Stimulated activated CD8-positive, alpha-beta memory T cell treated with anti-CD3 and anti-CD28 coated beads, Interleukin-2, amount 100 ng/mL, for 48 hours (primary cell): ENCODE measurements at places on chromosomes 3 and 15.

- no peak for DNase-seq
These were observed 153.1 kb downstream of the PGPEP1L start for GRCh38 chr15:98854496-98854895.

DNA sequence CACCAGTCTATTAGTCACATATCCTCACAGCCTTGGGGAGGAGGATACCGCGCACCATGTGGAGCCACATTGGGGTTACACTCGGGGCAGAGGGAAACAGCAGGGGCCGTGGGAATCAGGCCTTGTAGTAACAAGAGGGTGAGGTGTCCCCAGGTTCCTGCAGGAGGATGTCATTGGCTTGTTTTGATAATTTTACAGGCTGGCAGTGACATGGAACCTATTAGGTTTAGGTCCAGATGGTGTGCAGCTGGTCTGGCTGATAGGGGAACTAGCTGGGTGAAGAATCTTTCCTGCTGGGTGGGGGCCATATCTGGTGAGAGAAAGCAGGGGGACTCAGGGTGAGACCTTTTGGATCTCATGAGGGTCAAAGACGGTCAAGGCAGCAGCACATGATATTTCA is 9.8 kb upstream of the MEF2A start:
- DNase-seq, result no peak

DNA sequence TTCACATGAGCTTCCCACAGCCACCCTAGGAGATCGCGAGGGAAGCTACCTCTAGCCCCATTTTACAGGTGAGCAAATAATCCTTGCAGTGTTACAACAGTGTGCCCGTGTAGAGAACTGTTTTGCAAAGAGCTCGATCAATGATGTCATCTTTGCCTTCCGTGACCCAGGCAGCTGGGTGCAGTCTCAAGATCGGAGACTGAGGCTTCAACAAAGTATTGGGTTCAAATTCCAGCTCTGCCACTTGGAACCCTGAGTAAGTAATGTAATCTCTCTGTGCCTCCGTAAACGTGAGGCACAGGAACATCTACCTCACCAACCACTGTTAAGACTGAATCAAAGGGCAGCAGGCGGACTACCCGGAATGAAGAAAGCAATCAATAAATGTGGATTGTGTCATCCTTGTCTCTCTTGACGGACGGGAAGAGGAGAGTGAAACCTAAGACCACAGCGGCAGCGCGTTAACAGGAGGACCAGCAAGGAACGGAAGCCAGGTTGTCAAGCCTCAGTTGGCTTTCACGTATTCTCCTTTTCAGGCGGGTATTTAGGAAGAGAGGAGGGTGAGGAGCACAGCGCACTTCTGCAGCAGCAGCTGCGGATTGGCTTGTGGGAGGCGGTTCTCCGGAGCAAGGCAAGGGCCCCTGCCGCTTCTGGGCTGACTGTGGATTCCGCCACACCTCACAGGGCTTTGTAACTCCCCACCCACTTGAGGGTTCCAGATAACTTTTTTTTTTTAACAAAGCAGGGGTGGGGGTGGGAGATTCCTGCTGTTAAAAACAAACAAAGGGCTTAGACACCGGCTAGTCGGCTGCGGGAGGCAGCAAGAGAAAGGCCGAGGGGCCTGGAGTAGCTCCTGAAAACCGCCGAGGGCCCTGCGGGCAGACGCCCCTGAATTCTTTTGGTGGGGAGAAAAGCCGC is 1.5 kb upstream of the SMAD3 start:
- no peak for DNase-seq

- DNase-seq, result no peak
These were observed 233.9 kb upstream of the GBE1 start for GRCh38 chr3:81995329-81995728.

- no peak for DNase-seq
These were observed 1030.9 kb downstream of the ROBO1 start for GRCh38 chr3:78736863-78737262.

DNA sequence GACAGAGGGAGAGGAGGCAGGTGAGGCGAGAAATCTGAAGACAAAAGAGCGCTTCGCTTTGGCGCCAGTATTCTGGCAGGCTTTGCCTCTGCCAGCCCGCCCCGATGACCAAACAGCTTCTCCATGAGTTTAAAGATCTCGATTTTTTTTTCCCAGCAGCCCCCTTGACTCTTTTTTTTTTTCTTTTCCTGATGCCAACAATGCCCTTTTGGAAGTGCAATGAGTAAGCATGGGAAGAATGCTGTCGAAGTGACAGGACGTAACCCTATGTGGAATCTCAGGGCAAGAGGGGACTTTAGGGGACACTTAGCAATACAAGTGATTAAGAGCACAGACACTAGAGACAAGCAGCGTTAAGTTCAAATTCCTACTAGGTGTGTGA is 211.7 kb downstream of the FGF12 start:
- DNase-seq, result no peak

- no peak for DNase-seq
These were observed 332.2 kb upstream of the GBE1 start for GRCh38 chr3:82093641-82094040.

DNA sequence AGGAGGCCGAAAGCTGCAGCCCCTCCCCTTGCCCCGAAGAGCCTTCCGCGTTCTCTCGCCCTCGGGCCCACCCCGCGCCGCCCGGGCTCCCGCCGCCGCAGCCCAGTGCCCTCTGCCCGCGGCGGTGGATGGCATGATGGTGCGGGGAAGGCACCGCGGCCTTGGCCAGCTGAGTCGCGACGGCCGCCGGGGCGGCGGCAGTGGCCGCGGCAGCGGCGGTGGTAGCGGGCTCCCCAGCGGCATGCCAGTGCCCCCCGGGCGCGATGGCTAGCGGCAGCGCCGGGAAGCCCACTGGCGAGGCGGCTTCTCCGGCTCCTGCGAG is 1.2 kb downstream of the TLNRD1 start:
- DNase-seq, result no peak

GRCh38 chr3:54932606-54933005 is 4.7 kb upstream of the LRTM1 start:
- DNase-seq, result no peak

GRCh38 chr15:76799760-76800159 is 105.4 kb downstream of the SCAPER start:
- DNase-seq, result no peak

DNA sequence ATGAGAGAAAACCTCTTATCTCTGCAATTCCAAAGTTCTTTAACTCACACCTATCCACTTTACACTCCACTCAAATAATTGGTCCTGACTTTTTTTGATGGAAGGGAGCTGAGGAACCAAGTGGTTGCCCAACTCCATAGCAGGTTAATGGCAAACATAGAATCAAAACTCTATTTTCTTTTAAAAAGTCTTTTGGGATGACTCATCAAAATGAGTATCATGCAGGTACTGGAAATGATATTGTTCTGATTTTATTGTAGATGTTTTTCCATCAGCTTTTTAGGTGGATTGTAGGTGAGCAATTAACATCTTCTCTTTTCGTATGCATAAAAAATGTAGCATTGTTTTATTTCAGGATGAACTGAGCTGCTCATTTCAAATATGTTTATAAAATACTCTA is 239.5 kb downstream of the SATB1 start:
- no peak for DNase-seq

DNA sequence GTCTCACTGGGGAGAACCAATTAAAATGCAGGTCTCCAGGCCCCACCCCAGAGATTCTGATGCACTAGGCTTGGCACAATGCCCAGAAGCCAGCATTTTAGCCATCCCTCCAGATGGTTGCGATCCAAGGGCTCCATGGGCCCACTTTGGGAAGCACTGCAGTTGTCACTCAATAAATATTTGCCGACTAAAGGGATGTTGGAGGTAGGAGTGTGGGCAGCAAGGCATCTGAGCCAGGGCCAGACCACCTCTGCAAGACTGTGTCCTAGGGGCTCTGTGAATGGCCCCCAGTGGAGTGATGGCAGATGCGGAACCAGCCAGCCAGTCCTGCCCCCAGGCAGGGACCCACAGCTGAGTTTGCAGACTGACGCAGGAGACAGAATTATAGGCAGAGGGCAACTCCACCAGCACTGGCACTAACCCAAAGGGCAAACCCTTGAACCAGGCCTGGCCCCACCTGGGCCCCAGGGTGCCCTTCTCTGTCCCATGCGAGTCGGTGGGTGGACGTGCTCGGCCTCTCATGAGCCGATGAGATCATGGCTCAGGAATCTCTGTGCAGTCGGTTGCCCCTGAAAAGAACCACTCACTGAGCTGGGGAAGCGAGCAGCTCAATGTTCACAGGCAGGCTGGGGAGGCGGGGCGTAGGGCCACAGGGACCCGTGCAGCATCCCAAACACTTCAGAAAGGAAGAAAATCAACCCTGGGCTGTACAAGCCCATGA is 49.7 kb downstream of the SEMA5B start:
- no peak for DNase-seq

DNA sequence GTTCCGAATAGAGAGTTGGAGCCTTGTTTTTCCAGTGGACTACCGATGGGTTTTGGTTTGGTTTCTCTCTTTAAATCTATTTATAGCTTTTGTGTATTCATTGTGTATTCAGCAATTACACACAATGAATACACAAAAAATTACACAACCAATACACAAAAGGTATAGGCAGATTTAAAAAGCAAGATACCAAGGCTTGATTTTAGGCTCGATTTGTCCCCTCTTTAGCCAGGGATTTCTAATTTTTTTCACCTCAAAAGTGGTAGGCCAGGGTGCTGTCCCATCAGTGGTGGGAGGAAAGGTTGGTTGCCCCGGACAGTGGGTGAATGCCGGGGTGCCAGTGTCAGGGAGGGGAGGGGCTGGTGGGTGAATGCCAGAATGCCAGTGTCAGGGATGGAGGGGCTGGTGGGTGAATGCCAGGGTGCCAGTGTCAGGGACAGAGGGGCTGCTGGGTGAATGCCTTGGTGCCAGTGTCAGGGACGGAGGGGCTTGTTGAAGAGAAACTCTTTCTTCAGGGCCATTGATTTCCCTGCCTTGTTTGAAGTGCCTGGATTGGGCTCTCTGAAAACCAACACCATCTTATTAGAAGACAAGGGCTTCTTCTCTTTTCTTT is 186.2 kb downstream of the GOLGA6L6 start:
- DNase-seq, result no peak

DNA sequence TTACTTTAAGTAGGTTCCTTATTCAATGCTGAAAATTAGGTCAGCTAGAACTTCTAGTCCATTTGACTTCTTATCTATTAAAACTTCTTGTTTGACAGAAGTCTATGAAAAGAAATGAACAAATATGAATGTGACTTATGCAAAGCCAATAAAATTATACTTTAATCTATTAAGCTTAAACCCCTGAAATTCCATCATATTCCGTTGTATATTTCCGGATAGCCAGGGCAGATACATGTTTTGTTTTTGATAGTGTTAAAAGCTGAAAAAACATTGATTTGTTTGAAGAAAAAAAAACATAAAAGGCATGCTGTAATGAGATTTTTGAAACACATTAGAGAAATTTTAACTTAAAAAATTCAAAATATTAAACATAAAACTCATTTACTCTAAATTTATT is 667.2 kb upstream of the NAALADL2 start:
- no peak for DNase-seq

DNA sequence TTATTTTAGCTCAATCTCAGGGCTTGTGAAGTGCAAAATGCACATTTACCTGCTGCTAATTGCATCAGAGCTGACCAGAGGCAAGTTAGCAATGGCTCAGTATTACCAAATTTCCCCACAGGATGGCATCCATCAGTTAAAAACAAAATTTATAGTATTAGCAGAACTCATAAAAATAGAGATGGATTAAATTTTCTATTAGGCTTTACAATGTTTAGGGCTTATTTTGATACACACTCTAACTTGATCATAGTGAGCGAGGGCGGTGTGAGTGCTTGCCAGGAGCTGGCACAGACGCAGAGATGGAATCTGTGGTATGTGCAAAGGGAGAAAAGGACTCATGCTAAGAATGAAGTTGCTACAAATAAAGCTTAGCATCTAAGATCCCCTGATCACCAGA is 241.0 kb downstream of the NSUN3 start:
- DNase-seq, result no peak

GRCh38 chr3:14223595-14223994 is 45.0 kb downstream of the LSM3 start:
- DNase-seq, result no peak
